ENCODE measurements at places on chromosomes 2 and 18.

DNA sequence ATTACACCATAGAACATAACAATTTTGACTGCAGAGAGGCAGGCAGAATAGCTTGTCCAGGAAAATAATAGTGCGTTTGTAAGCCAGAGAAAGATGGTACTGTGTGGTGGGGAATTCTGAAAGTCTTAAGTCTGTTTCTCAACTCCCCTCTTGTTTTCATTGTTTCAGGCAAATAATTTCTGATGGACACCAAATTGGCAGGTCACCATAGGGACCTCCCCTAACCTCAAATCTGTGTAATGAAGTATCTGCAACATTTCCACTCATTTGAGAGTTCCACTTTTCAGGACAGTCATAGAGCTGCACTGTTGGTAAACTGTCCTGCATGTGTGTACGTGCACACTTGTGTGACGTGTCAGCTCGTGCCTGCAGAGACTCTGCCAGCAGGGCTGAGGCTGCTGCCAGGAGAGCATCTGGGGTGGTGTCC lies 195.6 kb downstream of the AGAP1 start:
- DNase-seq: no peak

DNA sequence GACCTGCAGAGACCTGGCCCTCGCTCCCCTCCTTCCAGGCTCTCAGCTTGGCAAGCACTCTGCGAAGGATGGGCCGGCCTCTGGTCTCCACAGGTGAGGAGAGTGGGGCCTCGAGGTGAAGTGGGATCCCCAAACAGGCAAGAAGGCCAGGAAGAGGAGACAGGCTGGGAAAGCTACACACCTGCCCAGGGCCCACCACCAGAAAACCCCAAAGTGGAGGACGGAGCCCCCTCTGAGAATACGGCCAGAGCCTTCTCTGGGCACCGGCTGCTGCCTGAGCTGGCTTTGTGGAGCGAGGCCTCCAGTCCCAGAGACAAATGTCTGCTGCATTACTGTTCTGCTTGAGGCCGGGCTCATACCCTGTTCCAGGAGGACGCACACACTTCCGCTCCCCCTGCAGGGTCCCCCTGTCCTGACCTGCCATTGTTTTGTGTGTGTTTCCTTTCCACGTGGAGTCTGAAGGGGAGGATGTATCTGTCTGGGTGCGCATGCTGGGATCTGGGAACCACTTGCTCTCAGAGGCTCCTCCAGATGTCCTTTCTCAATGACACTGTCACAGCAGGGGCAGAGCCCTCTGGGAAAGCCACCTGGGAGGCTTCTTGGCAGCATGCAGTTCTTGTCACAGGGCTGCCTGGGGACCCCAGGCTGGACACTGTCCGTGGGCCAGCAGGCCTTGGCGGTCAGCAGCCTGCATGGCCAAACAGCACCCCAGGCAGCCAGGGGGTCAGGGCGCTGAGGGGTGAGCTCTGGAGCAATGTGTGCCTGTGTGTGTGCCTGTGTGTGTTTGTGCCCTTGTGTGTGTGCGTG lies 20.8 kb downstream of the KCNF1 start:
- no peak for DNase-seq

DNA sequence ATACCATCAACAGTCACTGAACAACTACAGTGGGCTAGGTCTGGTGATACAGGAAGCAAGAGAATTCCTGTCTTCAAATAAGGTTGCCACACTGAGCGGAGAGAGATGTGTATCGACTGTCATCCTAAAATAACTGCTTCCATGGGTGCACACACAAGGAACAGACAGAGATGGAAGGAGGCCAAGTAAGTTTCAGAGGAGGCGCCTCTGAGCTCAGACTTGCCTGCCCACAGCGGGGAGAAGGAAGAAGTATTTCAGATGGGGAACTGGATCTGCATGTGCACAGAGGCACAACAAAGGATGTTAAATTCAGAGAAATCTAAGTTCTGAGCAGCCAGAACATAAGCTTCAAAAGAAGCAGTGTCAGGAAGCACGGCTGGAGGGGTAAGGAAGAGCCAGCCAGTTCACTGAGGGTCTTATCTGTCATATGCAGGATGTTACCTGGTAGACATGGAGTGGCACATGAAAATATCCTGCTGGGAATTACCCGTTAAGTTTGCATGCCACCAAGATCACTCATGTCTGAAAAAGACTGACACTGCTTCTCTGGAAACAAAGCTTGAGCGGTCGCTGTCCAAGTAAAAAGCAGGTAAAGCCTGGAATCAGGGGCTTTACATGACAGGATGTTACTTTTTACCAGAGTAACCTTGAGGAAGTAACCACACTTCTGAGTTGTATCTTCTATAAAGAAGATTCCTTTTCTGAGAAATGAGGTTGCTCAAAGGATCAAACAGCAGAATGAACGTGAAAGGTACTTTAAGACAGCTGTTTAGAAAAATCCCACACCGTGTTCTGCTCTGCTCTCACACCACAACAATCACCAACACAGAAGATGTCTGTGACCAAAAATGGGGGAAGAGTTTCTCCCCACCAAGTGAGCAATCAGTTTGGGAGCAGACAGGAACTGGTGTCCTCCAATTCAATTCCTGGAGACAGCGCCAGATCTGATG lies 260.2 kb downstream of the NBAS start:
- DNase-seq: no peak

GRCh38 chr2:189763908-189764661 lies 1.5 kb upstream of the OSGEPL1 start:
- no peak for DNase-seq

GRCh38 chr2:6793371-6793770 lies 72.3 kb downstream of the CMPK2 start:
- no peak for DNase-seq

DNA sequence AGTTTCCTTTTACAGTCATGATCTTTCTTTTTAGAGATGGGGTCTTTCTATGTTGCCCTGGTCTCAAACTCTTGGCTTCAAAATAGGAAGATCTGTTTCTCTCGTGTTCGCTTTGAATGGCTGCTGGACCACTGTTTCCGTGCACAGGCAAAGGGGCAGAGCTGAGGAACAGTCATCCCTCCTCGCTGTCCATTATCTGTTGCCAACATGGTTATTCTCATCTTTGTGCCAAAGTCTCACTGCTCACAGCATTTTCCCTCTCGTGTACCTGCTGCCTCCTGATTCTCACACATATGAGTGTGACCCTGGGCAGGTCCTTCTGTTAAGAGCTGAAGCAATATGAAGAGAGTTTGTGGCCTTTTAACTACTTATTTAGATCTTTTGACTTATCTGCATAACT lies 28.0 kb upstream of the CCNYL1 start:
- no peak for DNase-seq

- peak; percentile 30 for DNase-seq
Observed at GRCh38 chr2:188524519-188525113, 232.9 kb downstream of the GULP1 start.

DNA sequence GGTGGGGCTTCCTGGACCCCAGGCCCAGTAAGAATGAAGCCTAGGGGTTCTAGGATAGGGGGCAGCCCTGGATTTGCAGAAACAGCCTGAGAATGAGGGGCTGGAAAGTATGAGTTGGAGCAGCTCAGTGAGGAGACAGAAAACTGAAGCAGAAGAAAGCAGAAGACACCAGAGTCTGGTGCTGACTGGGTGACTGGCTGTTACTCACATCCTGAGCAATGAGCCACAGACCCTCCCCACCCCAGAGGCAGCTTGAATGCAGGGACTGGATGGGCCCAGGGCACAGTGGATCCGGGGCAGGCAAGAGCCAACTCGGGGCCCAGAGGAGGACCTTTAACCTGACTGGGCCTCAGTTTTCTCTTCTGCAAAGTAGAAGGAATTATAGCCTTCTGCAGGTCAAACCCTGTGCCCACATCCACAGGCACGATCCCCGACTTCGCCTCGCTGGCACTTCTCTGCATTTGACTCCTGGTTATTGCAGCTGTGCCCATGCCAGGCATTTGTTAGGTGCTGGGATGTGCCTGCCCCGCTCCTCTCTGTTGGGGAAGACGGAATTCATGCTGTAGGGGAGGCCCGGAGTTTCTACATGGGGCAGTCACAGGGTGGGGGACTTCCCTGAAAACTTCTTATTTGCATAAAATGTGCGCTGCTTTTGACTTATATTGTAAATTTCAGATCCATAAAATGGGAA lies 8.5 kb downstream of the STEAP3 start:
- no peak for DNase-seq

DNA sequence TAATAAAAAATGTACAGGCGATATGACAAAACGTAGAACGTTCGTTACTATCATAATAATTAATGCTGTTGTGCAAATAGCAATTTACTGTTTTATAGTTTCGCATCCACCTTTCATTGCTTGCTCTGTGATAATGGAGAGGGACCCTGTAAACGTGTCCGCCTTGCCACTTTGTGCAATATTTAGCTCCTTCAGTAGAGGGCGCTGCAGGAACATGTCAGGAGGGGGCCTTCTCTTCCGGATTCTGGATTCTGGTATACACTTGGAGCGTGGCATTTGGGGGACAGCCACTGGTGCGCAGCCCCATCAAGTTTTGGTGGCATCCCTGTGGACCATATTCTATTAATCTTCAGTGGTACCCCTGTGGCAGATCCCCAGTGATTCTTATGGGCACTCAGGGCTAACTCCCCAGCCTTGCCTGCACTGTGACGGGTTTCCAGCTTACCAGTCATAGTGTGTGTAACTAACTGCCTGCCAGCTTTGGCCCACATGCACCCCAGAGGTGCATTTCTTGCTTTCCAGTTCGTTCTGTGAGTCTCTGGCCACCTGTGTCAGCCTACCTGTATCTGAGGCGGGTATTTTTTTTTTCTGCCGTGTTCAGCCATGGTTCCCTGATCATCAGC lies 140.3 kb downstream of the CYRIA start:
- no peak for DNase-seq

- DNase-seq: no peak
Observed at GRCh38 chr18:63284827-63285733, 34.5 kb downstream of the BCL2 start.

DNA sequence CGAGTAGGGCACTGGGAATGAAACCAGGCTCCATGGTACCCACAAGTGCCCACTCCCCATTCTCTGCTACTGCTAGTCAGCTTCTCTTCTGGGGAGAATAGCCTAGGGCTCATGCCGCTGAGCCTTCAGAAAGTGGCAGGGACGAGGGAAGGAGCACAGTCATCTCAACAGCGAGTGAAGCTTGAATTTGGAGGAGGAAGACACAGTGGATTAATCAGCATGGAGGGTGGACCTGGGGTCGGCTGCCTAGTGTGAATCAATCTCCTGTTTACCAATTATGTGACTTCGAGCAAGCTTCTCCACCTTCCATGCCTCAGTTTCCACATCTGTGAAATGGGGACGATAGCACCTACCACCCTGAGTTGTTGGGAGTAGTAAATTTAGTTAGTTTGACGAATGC lies 157.0 kb downstream of the SEPTIN10 start:
- DNase-seq: no peak

DNA sequence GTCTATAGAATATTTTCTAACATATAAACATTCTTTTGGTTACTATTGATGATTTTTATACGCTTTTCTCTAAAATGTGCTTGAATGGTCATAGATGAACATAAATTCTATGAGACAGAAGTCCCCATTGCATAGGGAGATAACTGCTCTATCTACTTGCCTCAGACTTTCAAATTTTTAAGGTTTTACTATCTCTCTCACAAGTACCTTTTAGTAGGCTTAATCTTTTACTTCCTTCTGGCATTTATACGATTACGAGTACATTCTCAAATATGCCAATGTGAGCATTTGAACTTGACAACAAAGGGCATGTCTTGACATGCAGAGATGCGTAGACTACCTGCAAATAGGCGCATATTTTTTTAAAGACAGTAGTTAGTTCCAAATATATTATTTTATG lies 935.9 kb upstream of the LRATD1 start:
- no peak for DNase-seq
